ENCODE measurements at places on chromosomes 3 and 15.
A peak's percentile ranks its signal among the peaks of the same experiment; 100 is the strongest.

DNA sequence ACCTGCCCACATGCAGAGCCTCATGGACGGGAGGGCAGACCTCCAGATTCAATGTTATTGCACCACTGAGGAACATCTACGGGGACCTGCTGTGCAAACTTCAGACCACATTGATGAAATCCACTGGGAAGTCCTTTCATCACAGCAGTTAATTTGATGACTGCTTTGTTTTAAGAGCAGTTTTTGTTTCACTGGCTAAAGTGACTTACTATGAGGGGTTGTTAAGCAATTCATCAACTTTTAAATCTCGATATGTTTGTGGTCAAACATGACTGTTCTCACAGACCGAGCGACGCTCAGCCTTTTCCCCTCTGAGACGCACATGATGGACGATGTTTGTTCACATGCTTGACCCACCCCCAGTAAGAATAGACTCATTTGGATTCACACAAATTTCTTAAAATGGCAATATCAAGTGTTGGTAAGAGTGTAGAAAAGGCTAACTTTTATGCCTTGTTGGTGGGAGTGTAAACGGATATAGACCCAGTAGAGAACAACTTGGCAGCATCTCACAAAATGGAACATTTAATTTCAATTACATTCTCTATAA is 35.9 kb upstream of the IREB2 start:
- DNase-seq, result no peak

GRCh38 chr15:22902981-22903380 is 64.5 kb downstream of the NIPA2 start:
- no peak for DNase-seq

DNA sequence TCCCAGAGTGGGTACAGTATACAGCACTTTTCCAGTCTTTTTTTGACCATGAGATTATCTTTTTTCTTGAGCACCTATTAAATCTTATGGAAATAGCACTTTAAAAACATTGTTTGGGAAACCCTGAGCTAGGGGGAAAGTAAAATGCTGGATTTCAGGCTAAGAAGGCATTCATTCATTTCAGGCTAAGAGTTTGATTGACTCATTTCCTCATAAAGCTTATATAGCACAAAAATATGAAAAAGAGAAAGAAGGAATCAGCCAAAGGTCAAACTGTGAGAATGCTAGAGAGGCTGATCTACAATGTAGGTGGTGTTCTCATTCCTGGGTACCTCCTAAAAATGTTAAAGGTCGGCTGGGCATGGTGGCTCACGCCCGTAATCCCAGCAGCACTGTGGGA is 10.5 kb downstream of the TTC23 start:
- DNase-seq, result no peak

DNA sequence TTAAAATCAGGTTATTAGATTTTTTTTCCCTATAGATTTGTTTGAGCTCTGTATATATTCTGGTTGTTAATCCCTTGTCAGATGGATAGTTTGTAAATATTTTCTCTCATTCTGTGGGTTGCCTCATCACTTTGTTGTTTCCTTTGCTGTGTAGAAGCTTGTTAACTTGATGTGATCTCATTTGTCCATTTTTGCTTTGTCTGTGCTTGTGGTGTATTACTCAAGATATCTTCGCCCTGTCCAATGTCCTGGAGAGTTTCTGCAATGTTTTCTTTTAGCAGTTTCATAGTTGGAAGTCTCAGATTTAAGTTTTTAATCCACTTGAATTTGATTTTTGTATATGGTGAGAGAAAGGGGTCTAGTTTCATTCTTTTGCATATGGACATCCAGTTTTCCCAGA is 699.1 kb downstream of the NAALADL2 start:
- DNase-seq, result no peak

DNA sequence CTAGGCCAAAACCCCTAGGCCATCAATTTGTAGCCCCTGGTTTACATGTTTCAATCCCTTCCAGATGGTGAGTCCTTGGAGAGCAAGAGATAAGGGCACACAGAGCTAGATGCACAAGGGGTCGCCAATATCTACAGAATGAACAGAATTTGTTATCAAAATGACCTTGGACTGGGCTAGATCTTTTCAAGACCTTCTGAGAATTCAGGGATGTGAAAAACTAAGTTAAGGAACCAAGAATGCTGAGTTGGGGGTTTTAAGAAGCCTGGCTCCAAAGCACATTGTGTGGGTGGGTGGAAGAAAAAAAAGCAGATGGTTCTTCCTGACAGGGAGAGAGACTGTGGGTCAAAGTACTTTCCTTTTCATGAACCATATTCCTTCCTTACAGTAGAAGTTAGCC is 10.2 kb downstream of the CDCP1 start:
- DNase-seq, result no peak

GRCh38 chr3:128316481-128316891 is 150.2 kb downstream of the DNAJB8 start:
- peak; percentile 19 for DNase-seq

DNA sequence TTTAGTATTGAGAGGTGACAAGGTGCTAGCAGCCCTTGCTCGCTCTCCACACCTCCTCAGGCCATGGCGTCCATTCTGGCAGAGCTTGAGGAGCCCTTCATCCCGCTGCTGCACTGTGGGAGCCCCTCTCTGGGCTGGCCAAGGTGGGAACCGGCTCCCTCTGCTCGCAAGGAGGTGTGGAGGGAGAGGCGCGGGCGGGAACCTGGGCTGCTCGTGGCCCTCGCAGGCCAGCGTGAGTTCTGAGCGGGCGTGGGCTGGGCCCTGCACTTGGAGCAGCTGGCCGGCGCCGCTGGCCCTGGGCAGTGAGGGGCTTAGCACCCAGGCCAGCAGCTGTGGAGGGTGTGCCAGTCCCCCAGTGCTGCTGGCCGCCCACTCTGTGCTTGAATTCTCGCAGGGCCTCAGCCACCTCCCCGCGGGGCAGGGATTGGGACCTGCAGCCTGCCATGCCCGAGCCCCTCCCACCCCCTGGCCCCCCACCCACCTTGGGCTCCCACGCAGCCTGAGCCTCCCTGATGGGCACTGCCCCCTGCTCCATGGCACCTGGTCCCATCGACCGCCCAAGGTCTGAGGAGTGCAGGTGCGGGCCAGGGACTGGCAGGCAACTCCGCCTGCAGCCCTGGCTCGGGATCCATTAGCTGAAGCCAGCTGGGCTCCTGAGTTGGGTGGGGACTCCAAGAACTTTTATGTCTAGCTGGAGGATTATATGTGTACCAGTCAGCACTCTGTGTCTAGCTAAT is 785.2 kb downstream of the DIPK2A start:
- no peak for DNase-seq

- DNase-seq, result no peak
These were observed 31.5 kb downstream of the CLEC3B start for GRCh38 chr3:45057557-45057956.
